Stimulated activated CD8-positive, alpha-beta memory T cell treated with anti-CD3 and anti-CD28 coated beads, Interleukin-2, amount 100 ng/mL, for 1 hour (primary cell): ENCODE measurements at places on chromosomes 16 and 17.

DNA sequence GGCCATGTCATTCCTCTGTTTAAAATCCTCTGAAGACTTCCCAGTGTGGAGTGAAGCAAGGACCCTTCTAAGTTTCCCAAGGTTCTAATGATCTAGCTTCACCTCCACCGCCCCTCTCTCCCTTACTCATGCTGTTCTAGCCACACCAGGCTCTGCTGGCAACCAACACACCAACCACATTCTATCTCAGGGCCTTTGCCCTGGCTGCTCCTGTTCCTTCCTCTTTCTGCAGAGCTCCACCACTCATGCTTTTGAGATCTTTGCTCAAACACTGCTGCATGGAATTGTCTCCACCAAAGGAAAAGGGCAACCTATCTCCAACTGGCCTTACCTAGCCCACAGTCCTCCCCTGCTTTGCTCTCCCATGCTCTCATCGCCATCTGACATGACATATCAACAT, 128.7 kb downstream of the XYLT1 start:
- no peak for DNase-seq

GRCh38 chr16:57434003-57434402, 13.2 kb downstream of the CIAPIN1 start:
- no peak for DNase-seq

- DNase-seq: no peak
Observed at GRCh38 chr17:9169116-9169515, 147.8 kb downstream of the NTN1 start.

DNA sequence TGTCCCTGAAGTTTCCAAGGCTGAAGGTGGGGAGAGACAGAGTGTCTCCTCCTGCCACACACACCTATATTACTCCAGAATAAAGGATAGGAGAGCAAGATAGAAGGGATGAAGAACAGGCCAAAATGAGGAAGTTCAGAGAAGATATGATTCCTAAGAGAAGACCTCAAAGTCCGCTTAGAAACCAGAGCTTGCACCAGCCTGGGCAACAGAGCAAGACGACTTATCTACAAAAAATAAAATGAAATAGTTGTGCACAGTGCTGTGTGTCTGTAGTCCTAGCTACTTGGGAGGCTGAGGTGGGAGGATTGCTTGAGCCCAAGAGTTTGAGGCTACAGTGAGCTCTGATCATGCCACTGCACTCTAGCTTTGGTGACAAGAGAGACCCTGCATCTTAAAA, 128.2 kb downstream of the HS3ST3B1 start:
- no peak for DNase-seq
